Small intestine (tissue), 16 donors: ENCODE measurements at places on chromosomes 3 and 15.

GRCh38 chr3:53744351-53744750 lies 101.9 kb downstream of the CHDH start:
- peak; percentile 72 for DNase-seq

DNA sequence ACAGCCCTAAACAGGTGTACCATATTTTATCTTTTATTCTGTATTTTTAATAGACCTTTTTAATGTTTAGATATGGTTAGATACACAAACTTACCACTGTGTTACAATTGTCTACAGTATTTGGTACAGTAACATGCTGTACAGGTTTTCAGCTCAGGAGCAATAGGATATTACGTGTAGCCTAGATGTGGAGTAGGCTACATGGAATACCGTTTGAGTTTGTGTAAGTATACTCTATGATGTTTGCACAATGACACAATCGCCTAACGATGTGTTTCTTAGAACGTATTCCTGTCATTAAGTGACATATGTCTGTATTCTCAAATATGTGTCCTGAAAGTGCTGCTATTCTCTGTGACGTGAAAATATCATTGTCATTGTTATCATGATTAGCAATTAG lies 62.6 kb downstream of the MFSD1 start:
- DNase-seq, result no peak

DNA sequence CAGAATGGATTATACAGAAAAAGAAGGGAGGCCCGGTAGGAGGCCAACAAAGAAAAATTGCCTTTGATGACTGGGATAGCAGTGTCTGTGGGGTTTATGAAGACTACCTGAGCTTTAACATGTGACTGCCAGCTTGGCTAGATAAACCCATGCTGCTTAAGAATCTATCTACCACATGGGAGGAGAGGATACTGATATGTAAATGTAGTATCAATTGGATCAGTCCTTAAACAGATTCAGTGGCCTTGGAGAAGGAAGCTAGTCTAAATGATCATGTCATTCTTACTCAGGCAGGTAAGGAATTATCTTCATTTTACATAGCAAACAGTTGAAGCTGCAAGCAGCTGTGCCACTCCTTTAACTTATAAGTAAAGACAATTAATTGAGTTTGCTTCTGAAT lies 50.0 kb upstream of the SYNPR start:
- no peak for DNase-seq

DNA sequence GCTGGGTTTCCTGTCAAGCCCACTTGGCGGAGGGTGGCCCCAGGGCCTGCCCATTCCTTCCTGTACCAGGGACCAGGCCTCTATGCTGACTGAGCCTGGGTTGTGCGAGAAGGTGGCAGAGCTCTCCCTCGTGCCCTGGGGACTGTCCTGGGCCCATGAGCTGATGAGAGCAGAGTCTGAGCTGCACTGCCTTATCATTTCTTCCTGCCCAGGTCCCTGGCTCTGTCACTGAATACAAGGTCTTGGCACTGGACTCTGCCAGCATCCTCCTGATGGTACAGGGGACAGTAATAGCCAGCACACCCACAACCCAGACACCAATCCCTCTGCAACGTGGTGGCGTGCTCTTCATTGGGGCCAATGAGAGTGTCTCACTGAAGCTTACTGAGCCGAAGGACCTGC lies 7.5 kb downstream of the MPI start:
- DNase-seq, result no peak

DNA sequence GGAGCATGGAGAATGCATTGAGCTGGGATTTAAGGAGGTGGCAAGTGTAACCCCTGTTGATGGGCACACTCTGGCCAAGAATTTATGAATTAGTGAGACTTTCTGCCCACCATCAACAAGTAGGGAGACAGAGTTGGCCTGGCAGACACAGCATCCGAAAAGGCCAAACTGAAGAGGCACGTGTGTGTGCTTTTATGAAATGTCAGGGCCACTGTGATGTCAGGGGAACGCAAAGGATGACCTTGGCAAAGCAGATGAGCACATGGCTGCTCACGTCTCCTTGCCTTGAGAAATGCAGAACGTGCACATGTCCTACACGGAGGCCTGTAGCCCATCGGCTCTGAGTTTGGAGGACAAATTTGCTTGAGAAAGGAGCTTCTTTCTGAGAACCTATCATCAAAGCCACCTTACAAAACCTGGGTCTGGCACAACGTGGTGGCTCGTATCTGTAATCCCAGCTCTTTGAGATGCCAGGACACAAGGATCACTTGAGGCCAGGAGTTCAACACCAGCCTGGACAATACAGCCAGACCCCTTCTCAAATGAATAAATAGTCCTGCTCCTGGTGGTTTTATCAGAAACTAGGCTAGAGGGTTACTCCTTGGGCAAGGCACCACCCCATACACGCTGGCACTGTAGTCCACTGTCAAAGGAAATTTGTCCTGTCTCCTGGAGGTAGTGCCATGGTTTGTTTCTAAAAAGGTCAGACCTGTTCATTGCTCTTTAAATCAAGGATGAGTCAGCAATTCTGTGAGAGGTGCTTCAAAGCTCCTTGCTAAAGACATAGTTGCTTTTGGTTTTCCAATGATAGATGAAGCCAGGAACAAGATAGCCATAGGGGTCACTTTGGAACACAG lies 941 bp upstream of the SH3BP5 start:
- no peak for DNase-seq

- no peak for DNase-seq
These were observed 56.9 kb upstream of the HERC1 start for GRCh38 chr15:63890617-63891016.

DNA sequence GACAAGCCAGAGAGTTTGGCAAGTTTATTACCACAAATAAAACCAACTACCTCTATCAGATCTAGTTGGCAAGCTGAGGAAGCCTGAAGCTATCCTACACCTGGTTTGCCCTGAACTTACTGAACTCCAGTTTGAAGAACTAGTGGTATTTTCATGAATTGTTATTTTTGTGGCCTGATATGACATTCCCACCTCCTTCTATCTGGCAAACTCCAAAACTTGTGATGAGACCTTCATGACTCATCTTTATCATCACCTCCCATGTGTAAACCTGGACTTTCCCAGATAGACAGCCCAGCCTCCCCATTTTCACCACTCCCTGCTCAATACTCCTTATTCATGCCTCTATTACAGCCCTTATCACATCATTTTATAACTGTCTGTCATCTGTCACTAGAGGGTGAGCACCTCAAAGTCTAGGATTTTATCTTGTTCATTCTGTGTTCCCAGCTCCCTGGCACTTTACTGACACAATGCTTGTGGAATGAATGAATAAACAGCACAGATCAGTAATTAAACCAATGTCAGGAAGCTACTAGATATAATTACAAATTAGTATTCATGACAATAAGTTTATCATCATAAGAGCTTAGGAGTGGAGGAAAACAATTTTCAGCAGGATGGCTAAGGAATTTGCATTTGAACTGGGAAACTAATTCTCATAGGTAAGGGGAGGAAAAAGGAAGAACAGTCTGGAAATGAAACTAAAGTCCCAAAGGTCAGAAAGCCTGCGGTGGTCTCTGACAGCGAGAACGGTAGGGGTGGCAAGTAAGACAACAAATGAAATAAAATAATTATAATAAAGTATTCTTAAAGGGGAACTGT lies 13.2 kb upstream of the TRANK1 start:
- DNase-seq, result peak; percentile 78

DNA sequence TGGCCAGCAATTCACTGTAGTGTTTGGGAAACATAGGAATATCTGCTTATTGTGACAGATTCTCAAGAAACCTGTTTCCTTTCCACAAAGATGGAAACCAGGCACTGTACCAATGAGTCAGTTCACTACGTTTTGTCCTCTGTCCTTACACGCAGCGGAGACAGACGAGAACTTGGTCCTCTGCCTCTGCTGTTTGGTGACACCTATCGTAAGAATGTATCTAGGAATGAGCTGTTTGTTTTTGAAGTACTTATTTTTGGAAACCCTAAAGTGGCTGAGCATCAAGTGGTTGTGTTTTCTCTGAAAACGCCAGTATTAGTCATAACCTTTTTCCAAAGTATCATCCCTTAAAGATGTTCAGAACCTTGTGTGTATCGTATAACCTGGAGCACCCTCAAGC lies 93.0 kb downstream of the PGPEP1L start:
- no peak for DNase-seq

DNA sequence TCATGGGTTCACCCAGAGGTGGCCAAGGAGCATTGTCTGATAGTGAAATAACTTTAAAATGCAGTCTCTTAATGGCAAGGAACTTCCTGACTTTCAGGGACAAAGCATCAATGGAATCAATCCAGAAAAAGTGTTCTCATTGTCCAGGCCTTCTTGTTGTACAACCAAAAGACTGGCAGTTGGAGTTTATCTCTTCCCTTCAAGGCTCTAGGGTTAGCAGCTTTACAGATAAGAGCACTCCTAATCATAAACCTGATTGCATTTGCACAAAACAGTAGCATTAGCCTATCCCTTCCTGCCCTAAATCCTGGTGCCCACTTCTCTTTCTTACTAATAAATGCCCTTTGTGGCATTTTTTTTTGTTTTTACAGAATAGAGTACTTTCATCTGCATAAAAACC lies 43.3 kb upstream of the VIPR1 start:
- peak; percentile 51 for DNase-seq

DNA sequence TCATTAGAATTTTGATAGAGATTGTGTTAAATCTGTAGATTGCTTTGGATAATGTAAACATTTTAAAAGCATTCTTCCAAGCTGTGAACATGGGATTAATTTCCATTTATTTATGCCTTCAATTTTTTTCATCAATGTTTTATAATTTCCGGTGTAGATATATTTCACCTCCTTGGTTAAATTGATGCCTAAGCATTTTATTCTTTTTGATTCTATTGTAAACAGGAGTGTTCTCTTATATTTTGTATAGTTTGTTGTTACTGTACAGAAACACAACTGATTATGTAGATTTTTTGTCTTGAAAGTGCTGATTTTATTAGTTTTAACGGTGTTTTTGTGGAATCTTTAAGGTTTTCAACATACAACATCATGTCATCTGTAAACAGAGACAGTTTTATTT lies 355.0 kb downstream of the EDEM1 start:
- no peak for DNase-seq

- peak; percentile 82 for DNase-seq
These were observed 4.9 kb upstream of the IL17RD start for GRCh38 chr3:57169872-57170623.

DNA sequence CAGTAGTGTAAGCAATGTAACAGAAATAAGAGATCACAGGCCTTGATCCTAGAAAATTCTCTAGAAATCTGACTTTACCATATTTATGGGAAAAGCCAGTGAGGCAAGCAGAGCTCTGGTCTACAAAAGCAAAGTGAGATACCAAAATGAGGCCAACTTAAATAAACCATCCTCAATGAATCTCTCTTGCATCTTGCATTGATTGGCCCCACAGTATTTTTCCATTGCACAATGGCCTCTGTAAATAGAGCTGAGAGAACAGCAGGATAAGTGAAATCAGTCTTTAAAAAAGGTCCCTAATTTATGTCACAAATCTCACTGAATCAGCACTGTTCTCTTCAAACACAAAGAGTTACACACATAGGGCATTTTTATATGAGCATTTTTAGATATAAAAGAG lies 8.9 kb downstream of the CFAP20DC start:
- DNase-seq, result no peak

DNA sequence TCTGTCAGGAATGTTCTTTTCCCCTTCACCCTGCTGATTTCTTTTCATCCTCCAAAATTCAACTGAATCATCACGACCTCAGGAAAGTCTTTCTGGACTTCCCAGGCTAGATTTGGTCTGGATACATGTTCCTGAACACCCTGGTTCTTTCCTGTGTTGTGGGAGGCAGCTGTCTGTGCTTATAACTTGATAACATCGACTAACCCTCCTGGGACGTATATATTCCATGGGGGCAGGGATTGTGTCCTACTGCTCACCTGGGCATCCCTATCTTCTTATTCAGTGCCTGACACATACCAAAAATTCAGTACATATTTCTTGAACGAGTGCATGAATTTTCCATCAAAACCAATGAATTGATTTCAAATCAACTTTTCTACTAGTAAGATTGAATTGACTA lies 47.6 kb upstream of the MEF2A start:
- DNase-seq, result no peak

DNA sequence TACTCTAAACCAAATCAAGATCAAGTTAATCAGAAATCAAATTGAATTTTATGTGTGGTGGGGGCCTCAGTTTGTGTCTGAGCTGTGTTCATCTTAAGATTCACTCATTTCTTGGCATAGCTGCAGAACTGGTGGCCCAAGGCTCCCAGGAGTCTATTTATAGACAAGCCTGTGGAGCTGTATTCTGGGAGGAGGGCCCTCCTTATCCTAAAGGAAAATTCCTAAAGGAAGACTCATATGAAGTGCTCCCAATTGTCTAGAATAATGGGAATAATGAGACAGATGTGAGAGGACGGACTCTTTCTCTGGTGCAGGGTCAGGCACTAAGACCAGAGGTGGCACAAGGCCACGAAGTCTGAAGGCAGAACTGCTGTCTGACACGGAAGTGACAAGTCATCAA lies 38.9 kb downstream of the C3orf85 start:
- no peak for DNase-seq

DNA sequence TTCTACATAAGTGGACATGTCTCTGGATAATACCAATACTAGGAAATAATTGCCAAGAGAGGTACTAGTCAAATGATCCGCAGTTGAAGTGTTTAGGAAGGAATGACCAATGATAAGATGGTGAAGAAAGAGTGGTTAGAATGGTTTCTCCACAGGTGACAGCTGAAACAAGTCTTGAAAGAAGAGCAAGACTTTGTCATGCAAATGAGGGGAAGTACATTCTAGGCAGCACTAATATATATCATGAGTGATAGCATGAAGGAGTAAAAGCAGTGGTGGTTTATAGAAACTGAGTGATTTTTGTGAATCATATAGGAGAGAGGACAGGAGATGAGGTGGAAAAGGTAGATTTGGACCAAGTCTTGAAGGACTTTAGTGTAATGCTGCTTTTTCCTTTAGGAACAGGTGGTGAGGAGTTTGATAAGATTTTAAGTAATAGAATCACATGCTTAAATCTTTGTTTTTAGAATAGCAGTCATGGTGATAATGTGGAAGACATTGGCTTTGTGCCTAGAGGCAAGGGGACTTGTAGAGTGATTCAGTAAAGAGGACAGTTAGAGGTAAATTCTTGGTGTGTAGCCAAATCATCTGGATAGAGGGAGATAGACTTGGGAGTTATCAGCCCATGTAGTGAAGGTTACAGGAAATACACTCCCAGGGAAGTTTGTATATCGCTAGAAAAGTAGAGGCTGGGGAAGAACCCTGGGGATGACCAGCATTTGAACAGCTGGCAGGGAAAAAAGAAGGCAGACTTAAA lies 31.9 kb downstream of the SLMAP start:
- DNase-seq, result no peak

GRCh38 chr3:71468311-71469137 lies 115.0 kb downstream of the FOXP1 start:
- no peak for DNase-seq

GRCh38 chr3:11509173-11510000 lies 134.3 kb downstream of the VGLL4 start:
- peak; percentile 55 for DNase-seq

DNA sequence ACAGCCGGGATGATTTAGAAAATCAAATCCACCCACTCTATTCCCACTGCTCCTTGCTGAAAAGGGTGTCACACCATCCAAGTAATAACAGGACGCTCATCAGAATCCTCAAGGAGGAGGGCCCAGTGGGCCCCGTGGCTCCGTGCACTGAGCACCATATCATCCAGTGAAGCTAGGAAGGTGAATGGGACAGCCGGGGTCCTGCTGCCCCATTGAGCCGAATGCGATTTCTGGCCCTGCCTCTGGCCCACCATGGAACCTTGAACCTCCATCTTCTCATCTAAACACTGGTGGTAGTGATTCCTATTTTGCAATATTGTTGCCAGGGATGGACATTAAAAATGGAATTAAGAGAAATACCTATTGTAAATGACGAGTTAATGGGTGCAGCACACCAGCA lies 99.1 kb upstream of the SLC6A11 start:
- no peak for DNase-seq

- DNase-seq, result no peak
These were observed 6.4 kb upstream of the EXOG start for GRCh38 chr3:38489766-38490165.
